NCI-H524 treated with DMSO at 0.1 percent for 48 hours (cell line): ENCODE measurements at places on chromosomes 1 and 21.

DNA sequence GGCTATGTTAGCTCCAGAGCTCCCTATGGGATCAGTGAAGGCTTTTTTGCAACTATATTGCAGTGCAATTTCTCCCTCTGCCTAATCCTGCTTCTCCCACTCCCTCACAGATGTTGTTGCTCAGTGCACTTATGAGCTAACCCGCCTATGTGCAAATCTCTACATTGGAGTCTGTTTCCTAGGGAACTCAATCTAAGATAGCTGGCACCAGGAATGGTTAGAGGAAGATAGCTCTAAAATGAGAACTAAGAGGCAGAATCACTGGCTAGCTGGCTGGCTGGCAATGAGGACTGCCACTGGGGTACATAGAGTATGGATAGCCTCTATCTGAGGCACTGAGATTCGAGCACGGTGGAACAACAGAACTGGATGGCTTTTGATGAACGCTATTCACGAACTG, 39.5 kb downstream of the ADSS2 start:
- DNase-seq = no peak

- no peak for DNase-seq
These were observed 8.6 kb upstream of the RASSF5 start for GRCh38 chr1:206498685-206499084.

DNA sequence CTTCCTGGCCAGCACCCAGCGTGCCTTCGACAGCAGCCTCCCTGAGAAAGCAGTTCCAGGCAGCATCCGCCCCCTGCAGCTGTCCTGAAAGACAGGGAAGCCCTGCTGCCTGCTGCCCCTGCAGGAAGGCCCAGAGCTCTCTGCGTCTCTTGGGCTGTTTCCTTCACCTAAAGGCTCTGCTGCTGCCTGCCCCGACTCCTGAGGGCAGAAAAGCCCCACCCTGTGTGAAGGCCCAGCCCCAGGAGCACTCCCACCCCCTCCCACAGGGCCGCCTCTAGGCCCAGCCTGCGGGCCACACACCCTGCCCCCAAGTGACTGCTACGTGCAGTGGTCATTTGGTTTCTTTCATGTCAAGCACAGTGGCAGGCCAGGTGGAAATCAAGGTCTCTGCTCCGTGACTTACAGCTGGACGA, 12.4 kb downstream of the RIPK4 start:
- DNase-seq = no peak

GRCh38 chr1:50894340-50894739, 65.7 kb downstream of the FAF1 start:
- no peak for DNase-seq

DNA sequence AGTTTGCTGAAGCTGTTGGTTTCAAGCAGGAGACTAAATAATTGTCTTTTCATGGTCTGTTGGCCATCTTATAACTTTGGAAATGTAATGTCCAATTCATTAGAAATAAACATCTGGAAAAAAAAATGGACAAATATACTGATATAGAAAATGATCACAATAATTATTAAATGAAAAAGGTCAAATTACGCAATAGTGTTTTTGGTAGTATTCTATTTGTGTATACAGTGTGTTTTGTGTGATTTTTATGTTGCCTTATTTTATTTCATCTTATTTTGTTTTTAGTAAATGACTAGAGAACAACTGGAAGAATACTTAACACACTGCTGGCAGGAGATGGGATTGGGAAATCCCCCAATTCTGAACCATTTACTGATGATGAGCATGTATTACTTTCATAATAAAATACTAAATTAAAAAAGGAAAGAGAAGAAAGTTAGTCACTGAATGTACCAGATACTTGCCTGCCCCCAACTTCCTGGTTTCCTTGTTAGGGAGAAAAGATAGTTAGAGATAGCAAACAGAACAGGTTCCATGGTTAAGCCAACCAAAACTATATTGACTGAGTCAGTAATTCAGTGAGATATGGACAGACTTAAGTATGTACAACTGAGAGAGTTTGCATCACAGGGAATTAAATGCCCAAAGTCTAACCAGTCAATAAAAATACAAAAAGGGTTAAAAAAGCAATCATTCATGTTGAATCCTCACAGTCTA, 24.0 kb upstream of the SAMD13 start:
- DNase-seq = no peak

DNA sequence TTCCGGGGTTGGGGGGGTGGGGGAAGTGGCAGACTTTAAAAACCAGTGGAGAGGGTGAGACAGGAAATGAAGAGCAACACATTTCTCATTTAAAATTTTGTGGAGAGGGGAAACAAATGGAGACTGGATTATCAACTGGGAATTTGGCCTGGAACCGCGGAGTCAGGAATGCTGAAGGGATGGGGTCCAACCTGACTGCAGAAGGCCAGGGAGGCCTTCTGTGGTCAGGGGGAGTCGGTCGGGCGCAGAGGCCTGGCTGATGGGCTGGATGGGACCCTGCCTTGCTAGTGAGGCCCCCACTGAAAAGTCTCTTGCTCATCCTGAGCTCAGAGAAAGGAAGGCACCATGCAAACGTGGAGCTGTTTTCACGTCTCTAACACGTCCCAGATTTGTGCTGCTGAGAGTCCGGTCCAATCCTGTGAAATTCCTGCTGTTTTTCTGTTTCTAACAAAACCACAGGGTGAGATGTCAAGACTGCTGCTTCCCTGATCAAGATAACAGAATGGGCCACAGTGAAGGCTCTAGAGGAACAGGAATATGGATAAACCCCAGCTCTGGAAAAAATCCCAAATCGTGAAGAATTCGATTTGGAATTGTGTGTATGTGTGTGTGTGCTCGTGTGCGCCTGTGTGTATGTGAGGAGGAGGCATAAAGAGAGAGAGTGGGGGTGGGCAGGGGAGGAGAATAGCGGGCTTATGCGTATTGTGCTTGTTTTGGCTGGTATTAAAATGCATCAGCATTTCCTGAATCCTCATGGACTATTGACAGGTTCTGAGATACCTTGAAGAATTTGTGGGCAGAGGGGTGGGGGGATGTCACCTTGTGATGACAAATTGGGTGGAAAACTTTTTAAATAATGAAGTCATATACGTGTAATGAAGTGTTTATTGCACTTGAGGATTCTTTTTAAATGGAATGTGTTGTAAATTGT, 117.4 kb downstream of the NGF start:
- no peak for DNase-seq

DNA sequence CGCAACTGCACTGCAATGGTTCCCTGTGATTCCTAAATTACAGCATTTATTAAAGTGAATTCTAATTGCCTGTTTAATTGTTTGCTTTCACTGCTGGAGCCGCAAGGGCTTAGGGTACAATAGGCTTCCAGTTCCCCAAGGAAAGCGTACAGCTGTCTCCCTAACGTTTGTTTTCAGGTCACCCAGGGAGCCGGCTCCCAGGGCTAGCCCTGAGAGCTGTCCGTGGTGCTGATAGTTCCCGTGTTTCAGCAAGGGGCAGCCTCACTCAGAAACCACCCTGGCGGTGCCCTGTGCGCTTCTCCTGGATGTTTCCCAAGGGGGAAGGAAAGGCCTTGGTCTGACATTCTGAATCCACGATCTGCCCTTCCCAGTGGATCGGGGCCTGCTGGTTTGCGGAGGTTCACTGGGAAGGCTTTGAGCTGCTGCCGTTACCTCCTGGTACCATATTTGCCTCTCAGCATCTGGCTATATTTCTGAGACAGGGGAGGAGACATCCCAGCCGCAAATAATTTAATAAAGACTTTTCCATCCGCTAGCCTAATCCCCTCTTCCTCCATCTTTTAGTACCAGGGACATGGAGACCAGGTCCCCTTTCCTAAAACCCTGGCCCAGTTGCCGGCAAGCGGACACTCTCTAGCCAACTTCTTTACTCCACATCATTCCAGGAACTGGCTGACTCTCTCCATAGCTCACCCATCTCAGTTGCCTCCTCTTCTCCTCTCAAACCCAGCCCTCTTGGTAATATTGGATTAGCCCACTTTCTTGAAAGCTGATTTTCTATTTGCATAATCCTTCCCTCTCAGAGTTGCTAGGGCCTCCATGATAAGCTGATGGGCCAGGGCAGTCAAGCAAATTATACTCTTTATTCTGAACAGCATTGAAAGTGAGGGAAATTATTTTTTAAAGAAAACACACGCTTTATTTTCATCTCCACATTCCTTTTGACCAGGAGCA, 149.0 kb downstream of the IGSF21 start:
- peak; percentile 11 for DNase-seq

DNA sequence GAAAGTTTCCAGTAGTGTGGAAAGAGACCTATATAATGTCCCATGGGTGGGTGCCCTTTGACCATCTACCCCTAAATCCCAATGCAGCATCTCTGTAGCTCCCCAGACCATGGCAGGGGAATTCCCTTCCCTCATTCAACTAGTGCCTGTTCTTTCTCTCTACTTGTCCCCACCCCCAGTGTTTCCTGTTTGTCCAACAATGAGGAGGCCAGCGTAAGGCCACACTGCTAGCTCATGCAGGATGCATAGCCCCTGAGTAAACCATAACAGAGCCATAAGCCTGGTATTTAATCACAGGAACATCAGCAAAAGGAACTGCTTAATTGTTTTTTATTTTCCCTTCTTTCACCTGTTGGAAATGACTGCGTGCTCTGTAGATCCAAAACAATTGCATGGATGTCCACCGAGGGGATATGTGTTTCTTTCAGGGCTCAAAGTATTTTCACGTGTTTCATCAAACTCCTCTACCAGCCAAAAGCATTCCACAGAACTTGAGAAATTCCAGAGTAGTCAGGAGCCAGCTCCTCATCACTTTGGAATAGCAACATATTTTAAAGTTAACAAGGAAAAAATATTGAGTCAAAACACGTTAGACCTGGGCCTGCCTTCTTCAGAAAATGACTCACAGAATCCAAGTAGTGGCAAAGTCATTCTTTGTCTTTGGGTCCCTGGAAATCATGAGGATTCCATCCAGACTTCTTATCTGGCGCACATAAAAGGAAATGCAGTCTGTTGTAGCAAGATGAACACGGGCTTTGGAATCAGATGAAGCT, 162.5 kb upstream of the SGIP1 start:
- DNase-seq = no peak

DNA sequence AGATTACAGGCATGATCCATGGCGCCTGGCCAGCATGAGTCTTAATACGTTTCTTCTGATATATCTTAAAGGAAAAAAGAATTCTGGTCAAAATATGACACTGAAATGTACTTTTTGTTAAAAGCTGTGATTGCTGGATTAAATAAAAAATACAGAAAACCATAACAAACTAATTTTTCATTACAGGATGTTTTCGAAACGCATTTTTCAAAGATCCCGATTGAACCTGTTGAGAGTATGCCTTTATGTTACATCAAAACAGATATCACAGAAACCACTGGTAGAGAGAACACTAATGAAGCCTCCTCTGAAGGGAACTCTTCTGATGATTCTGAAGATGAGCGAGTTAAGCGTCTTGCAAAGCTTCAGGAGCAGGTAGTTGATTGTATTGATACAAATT, 30.2 kb downstream of the BRDT start:
- DNase-seq = no peak

GRCh38 chr1:151147665-151148064, 1.2 kb upstream of the SEMA6C start:
- DNase-seq = no peak

DNA sequence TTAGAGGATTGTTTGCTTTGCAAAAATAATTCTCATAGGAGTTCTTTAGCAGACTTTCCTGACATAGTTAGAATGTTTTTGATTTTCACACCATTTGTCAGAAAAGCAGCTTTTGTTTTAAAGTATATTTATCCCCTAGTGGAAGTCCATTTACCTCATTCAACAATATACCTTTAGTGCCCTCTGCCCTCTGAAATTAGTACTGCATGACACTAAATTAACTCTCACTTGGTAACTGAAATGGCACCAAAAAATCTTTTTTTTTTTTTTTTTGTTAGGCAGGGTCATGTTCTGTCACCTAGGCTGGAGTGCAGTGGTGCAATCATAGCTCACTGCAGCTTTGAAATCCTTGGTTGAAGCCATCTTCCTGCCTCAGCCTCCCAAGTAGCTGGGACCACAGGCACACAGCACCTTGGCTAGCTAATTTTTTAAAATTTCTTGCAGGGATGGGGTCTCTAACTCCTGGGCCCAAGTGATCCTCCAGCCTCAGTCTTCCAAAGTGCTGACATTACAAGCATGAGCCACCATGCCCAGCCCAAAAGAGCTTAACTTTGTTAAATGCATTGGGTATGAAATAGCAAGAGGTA, 13.6 kb downstream of the LRRC42 start:
- DNase-seq = no peak
